ENCODE measurements at places on chromosomes 11 and 22.
A peak's percentile ranks its signal among the peaks of the same experiment; 100 is the strongest.

DNA sequence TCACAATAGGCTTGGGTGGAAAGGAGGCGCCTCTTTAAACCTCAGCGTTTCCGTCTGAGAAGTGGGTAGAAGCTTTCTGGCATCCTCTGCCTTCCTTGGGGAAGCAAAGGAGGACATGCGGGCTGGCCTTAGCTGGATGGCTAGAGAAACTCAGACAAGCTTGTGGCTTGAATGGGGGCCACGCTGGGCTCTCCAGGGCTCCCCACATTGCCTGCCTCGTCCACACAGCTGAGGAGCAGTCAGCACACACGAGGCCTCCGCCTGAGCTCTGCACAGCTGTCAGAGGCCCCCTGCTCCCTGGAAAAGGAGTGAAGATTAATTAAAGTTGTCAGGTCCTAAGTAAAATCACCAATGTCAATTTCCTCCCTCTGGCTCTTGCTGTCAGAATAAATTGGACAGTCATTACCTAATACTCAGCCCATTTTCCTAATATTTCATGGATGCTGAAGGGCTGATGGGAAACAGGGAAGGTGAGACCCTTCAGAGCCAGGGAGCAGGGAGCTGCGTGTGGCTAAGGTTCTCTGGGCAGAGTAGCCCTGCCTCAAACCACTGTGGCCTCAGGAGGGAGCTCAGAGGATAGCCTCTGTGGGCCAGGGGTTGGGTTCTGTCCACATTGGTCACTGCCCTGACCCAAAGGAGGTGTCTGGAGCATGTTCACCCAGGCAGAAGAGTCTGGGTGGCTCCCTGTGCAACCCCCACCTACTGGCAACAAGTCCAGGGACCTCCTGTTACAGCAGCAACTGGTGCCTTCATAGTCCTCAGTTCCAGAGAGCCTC lies 118.3 kb upstream of the CD82 start:
- no peak for DNase-seq

GRCh38 chr11:120067438-120068113 lies 70.3 kb downstream of the TRIM29 start:
- DNase-seq = no peak

GRCh38 chr11:116185551-116185950 lies 587.2 kb downstream of the BUD13 start:
- no peak for DNase-seq

DNA sequence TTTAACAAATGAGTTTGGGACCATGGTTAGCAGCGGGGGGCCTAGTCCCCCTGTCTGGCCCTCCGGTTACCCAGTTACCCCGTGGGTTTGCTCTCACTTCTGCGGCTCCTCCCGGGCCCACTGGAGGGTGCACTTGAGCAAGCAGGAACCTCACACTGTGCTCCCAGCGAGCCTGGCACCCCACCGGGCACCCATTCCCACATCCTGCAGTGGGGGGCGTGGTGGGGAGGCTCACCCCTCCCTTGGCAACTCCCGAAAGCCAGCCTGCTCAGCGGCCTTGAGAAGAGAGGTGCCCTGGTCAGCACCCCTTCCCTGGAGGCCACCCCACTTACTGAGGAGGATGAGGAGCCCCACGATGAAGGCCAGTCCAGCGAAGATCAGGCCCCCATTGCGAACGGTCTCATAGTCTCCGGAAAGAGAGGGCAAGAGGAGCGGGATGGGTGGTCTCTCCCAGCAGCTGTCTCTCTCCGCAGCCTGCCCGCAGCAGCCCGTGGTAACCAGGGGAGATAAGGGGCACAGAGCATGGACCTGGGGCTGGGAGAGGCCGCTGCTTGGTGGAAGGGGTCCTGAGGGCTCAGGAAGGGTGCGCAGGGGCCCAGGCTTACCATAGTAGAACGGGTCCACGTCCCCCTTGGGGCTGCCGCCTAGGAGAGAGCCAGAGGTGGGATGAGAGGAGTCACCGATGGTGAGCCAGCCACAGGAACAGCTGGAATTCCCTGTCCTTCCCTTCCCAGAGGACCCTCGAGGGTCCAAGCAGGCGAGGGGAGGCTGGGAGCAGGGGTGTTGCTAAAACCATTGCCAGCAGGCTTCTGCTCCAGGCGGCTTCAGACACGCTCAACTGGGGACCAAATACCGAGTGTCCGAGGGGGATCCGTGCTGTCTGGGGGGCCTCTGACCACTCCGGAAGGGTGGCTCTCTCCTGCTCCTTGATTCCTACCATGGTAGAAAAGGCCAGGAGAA lies 2.2 kb downstream of the FXYD2 start:
- DNase-seq = peak; percentile 55

- DNase-seq = no peak
Measured at GRCh38 chr11:10476927-10477689, 22.0 kb downstream of the AMPD3 start.

GRCh38 chr22:48960576-48960975 lies 867.1 kb downstream of the BRD1 start:
- no peak for DNase-seq

DNA sequence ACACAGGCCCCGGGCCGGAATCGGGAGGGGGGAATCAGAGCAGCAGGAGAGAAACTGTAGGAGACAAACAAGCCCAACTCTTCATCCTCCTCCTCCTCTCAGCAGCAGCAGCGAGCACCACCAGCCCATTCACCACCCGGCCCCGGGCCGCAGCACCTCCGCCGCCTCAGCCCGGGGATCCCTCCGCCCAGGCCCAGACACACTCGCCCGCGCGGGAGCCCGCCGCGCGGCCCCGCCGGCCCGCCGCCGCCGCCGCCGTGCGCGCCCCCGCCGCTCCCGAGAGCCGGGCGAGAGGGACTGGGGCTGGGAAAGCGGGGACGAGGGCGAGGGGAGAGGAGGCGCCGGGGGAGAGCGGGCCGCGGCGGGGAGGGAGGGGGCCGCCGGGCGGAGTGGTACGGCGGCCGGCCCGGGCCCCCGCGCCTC lies at the start of gene PHF21A:
Gene PHF21A (minus strand): TSS at position 154 of the 423 bp plus-strand sequence. CDS start 37,235 bp downstream, outside the sequence.
- peak; percentile 93 for DNase-seq

- DNase-seq = no peak
Measured at GRCh38 chr11:127629200-127629599, 628.6 kb upstream of the KIRREL3 start.

- peak; percentile 58 for DNase-seq
Measured at GRCh38 chr22:44080936-44081861, 57.1 kb downstream of the PARVB start.

DNA sequence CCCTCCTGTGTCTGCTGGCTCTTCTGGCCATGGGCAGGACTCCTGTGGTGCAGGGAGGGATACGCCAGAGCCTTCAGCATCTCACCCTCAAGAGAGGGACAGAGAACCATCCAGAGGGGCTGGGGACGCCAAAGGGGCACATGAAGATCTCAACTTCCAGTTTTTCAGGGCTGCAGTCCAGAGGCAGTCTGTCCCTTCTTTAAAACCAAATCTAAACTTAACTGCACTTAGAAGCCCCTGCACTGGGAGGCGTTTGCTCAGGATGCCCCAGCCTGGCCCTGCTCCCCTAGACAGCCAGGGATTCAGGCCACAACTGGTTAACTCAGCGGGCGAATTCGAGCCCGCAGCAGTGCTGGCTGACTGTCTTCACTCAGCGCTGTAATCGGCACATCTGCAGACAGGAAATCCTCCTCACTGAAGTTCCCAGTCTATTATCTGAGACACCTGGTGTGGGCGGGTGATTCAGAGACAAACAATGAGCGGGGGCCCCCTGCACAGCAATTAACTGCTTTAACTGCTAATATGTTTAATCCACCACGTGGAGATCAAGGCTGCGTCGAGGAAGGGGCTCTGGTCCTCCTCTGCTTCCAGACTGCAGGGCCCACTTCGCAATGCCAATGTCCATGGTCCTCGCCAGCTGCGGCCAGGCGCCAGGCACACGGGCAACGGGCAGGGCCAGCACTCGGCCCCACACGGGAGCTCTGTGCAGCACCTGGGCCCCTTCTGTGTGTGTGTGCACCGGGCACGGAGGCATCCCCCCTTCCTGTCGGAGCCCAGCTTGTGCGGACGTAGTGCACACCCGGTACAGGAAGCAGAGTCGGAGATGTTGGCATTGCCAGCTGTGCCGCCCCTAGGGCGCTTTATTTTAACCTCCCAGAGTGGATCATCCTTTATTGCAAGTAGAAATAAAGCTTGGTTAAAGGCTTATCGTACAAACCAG lies 36.9 kb upstream of the GNB1L start:
- peak; percentile 86 for DNase-seq

- no peak for DNase-seq
Measured at GRCh38 chr11:66646828-66647227, 8.3 kb downstream of the RBM4 start.

DNA sequence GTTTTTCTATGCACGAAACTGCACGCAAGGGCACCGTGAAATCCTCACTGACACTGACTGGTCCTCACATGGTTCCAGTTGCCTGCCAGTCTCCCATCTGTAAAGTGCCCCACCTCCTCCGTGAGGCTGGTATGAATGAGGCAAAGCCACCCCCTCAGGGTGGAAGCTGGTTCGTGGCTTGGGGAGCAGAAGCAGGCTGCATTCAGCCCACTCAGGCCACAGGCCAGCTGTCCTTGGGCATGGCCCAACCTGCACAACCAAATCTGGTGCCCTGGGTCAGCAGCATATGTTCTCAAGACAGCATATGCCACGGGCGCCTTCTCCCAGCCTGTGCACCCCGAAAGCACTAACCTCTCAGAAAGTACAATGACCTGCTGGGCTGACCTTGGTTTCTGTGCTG lies 29.3 kb downstream of the SERPINH1 start:
- no peak for DNase-seq

GRCh38 chr11:81497202-81497804 lies 1236.4 kb downstream of the FAM181B start:
- DNase-seq = no peak

DNA sequence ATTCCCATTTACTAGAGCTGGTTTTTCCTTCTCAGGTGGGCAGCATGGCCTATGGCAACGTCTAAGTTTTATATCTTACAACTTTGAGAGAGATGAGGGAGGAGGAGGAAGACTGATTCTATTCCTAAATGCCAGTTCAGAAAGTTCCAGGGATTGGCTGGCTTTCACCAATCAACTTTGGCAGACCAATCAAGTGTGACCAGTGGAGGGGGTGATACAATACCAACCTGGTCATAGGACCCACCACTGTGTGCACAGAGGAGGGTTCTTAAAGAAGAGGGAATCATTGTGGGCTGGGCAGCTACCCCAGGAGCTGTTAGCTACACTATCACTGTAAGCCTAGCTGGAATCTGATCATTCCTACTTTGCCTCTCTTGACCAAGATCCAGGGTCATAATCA lies 8.1 kb downstream of the DIXDC1 start:
- DNase-seq = no peak

- no peak for DNase-seq
Measured at GRCh38 chr11:106463154-106463553, 385.7 kb downstream of the AASDHPPT start.

DNA sequence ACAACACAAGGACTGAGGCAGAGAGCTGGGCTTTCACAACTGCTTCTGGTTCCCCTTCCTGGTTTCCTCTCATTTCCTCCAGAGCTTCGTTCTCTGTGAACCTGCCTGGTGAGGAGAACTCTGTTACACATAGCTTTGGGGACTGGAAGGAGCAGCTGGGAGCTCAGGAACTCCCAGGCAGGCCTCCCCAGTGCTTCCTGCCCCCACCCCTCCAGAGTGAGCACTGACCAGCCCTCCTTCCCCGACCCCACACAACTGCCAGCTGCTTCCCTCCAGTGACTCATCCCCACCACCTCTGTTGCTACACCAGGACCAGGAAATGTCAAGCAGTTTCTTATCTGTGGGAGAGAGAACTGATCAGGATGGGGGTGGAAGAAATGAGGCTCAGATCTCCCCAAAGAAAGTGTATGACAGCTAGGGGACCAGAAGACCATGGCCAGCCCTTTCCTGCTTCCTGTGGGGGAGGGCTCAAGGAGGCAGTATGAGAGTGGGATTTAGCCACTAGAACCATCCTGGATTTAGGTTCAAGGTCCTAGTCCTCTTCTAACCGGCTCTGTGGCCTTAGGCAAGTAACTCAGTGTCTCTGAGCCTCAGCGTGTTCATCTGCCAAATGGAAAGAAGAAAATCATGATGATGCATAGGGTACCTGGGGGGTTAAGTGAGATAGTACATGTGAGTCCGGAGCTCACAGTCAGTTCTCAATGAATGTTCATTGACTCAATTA lies 4.5 kb upstream of the TP53I11 start:
- no peak for DNase-seq

GRCh38 chr11:27907091-27907490 lies 200.9 kb downstream of the KIF18A start:
- DNase-seq = no peak

- DNase-seq = no peak
Measured at GRCh38 chr11:123798079-123798478, 8.1 kb downstream of the OR6M1 start.

GRCh38 chr11:2217211-2218030 lies 45.8 kb upstream of the TH start:
- DNase-seq = no peak

All from stimulated activated CD4-positive, alpha-beta T cell treated with anti-CD3 and anti-CD28 coated beads, Interleukin-1b, Interleukin-23, amount 100 ng/mL, for 48 hours (primary cell).